CD4-positive, alpha-beta T cell treated with Interleukin-15 for 4 hours (primary cell): ENCODE measurements at places on chromosomes 1 and 21.

DNA sequence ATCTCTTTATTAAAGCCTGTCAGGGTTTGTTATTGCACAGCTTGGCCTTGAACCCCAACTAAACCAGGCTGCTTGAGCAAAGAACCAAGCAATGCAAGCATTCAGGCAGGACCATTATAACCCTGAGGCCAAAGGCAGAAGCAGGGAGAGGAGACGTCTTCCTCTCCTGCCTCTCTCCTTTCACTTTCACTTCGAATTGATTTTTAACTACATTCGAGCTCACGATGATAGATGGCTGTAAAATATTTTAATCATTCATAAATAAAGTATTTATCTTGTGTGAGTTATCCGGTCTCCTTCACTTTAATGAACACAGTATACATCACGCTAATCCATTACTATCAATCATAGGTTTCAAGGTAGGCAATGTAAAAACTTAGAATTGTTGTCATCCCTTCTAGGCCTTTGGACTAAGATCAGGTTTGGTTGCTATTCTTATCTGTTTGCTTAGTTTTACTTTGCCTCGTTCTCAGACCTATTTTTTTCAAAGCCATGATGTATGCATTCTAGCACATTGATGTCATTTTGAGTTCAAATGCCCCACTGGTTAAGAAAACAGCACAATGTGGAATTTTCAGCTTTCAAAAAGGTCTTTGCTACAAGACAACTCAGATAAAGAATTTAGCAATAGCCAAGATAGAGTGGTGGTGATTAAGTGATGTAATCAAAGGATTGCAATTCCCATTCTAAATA is 480.2 kb upstream of the RUNX1 start:
- peak; percentile 32 for DNase-seq

DNA sequence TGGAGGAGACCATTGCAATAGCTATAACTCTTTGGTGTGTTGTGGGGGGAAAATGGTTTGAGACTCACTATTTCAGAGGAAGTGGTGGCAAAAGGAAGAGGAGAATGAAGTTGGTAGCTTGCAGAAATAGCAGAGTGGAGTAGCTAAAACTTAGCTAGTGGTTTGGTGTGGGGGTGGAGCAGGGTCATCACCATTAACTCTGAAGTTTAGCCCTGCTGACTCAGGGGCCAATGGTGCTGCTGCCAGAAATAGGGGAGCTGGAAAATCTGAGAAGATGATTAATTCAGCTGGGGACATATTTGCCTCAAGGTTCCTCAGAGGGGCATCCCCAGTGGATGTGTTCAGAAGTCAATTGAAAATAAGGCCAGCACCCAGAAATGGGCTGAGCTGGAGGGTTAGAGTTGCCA is 65.4 kb downstream of the RUNX1 start:
- peak; percentile 71 for DNase-seq

DNA sequence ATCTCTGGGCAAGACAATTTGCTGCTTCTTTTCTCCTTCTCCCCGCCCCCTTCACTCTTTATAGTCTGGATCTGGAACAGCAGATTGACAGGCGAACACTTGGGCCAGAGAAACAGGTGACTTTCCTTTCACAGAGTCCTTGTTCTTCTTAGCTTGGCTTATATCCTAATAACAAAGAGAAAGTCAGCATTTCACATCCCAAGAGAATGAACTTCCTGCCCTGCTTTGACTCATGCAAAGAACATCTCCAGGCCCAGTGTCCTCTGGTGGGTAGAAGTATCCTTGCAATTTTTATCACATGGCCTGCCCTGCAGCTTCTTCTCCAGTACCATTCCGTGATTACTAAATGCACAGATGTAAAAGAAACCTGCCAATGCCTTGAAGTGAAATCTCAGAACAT is 764.4 kb downstream of the ADGRL2 start:
- no peak for DNase-seq

DNA sequence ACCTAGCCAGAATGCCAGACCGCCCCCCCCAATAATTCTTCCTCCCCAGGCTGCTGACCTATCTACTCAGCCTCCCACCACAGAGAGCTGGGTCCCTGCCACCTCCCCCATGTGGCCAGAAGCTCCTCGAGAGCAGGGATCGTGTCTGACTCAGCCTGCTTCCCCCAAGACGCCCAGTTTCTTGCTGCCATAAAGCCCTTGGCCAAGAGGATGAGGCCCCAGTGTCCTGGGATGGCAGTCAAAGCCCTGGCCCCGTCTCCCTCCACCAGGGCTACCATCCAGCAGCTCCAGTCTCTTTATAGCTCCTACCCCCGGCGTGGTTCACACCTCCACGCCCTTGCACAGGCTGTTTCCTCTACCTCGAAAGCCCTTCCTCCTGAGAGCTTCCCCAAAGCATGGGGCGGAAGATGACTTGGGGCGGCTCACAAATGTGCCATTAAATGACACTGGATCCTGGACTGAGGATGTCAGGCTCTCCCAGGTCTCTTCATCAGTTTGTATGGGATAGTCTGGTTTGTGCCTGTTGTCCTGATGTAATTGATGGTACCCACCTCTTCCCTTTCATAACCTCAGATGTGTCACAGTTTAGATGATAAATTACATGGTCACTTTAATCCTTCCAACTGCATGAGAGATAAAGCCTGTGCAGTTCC is 13.2 kb downstream of the ADGRB2 start:
- peak; percentile 45 for DNase-seq

DNA sequence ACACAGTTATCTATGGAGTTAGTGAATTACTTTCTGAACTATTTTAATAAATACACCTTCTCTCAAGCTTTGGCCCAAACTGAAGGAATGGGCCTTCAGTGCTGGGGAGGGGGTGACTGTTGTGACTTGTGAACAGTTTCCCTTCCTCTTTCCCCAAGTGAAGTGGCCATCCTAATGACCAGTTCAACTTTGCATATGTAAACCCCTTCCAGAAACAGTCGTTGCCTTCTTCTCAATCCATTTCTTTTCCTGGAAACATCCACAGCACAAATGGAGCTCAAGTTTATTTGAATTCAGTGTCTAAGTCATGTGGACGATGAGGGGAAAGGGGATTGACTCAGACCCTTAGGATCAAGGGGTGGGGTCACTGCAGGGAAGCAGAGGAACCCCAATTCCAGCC is 1.3 kb upstream of the INPP5B start:
- no peak for DNase-seq

DNA sequence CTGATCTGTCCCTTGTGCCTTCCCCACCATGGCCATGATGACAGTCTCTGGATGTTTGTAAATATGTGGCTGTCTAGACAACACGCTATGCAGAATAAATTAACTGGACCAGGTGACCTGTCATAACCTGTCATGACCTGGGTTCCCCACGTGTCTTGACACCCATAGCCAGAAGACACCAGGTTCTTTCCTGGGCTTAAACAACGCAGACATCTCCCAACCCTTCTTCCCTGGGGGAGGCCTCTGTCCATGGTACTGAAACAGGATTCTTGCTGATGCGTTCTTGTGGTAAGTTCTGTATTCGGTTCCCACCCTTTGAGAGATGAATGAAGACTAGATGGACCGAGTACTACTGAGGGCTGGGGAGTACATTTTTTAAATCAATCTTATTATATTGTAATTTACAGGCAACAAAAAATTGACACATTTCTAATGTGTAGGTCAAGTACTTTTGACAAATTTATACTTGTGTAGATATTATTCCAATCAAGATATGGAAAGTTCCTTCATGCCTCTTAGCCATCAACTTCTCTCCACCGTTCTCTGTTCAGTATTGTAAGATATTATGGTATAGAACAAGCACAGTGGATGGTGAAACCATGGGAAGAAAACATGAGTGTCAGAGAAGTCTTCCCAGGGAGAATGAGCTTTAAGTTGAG is 738.8 kb downstream of the PTPRU start:
- no peak for DNase-seq

GRCh38 chr21:38228115-38228514 is 28.7 kb upstream of the KCNJ15 start:
- DNase-seq, result no peak

DNA sequence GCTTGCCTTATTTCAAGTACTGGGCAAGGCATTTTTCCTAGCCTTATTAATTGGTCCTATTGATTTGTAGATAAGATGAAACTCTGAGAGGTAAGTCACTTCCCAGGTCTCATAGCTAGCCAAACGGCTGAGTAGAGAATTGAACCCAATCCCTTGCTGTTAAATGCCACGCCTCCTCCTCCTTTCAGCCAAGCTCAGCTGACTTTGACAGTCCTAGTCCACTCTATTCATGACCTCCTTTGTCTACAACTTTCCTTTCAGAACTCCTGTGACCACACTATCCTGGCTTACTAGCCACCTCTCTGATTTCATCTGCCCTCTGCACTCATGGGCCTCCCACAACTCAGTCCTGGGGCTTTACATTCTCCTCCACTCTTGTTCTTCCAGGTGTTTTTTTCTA is 3.9 kb upstream of the NGF start:
- no peak for DNase-seq

- peak; percentile 64 for DNase-seq
Measured at GRCh38 chr21:34936371-34936789, 112.7 kb downstream of the RUNX1 start.

DNA sequence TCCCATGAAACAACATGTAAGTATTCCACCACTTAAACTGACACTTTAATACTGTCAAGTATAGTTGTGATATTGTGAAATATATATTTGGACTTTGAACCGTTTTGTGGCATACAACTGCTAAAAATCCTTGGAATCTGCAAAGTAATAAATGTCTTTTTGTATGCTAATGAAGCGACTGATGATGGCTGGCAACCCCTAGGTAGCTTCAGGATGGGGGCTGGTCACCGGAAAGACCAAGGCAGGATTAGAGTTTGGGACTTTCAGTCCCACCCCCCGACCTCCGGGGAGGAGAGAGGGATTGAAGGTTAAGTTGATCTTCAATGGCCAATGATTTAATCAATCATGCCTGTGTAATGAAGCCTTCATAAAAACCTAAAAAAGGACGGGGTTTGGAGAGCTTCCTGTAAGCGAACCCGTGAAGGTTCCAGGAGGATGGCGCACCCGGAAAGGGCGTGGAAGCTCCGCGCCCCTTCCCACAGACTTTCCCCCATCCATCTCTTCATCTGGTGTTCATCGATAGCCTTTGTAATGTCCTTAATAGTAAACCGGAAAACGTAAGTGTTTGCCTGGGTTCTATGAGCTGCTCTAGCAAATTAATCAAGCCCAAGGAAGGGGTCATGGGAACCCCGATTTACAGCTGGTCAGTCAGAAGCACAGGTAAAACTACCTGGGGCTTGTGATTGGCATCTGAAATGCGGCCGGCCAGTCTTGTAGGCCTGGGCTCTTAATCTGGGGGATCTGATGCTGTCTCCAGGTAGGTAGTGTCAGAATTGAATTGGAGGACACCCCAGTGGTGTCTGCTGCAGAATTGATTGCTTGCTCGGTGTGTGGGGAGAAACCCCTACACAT is 1.8 kb upstream of the ZNF281 start:
- DNase-seq, result no peak

GRCh38 chr21:27582246-27582947 is 615.5 kb upstream of the ADAMTS5 start:
- DNase-seq, result no peak

DNA sequence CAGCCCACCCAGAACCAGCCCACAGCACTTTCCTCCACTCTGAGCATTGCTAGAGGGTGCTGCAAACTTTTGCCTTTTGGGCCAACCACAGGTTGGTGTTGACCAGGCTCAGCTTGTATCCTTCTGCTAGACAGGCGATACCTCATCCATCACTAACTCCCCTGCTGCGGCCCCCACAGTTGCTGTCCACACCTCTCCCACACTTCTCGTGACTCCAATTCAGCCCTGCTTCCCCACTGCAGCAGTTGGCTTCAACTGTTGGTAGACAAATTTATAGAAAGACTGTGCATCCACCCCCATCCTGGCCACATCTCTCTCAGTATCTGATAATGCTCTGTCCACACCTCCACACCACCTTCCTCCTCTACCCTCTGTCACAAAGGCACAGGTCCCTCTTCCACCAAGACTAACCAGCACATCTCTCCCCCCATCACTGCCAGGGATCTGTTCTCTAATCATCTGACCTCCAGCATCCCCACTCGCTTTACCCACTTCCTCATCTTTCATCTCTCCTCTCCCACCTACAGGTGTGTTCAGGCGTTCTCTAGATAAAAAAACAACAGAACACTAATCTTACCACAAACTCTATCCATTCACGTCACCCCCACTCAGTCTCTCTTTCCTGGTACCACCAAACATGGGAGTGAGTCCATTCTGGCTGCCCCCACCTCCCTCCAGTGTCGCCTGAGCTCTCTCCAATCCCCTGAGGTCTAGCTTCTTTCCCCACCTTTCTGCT is 15.8 kb upstream of the SLC25A44 start:
- DNase-seq, result no peak

GRCh38 chr1:67158401-67158800 is 7.9 kb upstream of the IL23R start:
- no peak for DNase-seq

DNA sequence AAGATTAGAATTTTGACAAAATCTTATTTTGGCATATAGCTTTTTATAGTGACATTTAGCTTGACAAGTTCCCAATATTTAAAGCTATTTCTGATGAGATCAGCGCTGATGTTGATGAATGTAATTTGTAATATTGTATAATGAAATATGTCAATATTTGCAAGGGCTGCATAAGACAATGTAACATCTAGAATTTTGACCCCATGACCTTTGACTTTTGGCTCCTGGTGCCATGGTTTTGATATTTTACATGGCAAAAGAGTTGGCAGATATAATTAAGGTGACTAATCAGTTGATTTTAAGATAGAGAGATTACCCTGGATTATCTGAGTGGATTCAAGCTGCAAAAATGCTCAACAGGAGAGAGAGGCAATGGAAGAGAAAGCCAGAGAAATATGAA is 63.9 kb downstream of the DUSP10 start:
- DNase-seq, result no peak
